CD4-positive, alpha-beta T cell treated with Interleukin-15 for 1 hour (primary cell): ENCODE measurements at places on chromosomes 1 and 21.
A peak's percentile ranks its signal among the peaks of the same experiment; 100 is the strongest.

DNA sequence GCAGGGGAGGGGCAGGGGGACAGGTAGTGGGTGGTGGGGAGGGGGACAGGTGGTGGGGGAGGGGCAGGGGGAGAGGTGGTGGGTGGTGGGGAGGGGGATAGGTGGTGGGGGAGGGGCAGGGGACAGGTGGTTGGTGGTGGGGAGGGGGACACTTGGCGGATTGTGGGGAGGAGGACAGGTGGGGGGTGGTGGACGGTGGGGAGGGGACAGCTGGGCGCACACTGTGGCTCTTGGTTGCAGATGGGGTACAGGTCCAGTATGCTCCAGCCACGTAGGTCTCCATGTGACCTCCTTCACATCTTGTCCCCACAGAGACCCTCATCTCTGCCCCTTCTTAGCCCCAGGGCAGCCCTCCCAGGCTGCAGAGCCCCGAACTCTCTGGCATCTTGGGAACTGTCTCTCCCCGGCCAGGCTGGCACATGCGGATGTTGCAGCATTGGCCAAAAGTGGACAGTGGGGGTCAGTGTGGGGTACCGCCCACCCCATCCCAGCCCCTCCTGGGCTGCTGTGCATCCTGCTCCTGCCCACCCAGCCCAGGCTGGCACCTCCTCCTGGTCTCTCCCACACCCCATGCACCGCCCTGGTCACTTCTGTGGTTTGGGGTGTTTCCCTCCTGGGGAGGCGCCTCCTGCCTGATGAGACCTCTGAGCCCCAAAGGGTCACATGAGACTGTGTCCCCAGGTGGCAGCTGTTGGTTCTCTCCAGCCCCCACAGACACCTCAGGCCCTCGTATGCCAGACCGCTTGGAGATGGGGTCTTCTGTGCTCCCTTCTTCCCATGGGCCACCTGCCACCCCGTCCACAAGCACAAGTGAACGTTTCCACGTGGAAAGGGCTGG is 7.6 kb upstream of the SLC19A1 start:
- peak; percentile 40 for DNase-seq

GRCh38 chr1:199009447-199009846 is 370.6 kb downstream of the PTPRC start:
- no peak for DNase-seq

GRCh38 chr1:168518201-168518689 is 25.6 kb downstream of the XCL2 start:
- DNase-seq = no peak

- no peak for DNase-seq
Measured at GRCh38 chr1:20058531-20058930, 11.5 kb upstream of the PLA2G5 start.

DNA sequence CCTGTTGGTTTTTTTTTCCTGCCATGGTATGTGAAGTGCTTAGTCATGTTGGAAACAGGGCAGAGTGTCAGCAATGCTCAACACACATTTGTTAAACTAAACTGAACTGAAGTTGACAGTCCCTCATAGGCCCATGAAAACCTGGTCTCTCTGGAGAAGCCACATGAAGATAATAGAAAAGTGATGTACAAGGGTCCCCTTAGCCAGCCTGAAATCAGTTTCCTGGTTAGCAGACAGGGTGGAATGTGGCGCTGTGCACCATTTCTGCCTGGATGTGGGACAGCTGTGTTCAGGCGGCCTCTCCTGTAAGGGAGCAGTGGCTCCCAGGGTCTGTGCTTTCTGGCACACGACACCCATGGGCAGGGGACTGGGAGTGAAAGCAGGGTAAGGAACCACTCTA is 9.9 kb upstream of the CHI3L1 start:
- DNase-seq = no peak

GRCh38 chr1:33358114-33358794 is 37.4 kb upstream of the A3GALT2 start:
- no peak for DNase-seq

GRCh38 chr1:147669469-147670318 is 630 bp downstream of the ACP6 start:
- DNase-seq = peak; percentile 18

DNA sequence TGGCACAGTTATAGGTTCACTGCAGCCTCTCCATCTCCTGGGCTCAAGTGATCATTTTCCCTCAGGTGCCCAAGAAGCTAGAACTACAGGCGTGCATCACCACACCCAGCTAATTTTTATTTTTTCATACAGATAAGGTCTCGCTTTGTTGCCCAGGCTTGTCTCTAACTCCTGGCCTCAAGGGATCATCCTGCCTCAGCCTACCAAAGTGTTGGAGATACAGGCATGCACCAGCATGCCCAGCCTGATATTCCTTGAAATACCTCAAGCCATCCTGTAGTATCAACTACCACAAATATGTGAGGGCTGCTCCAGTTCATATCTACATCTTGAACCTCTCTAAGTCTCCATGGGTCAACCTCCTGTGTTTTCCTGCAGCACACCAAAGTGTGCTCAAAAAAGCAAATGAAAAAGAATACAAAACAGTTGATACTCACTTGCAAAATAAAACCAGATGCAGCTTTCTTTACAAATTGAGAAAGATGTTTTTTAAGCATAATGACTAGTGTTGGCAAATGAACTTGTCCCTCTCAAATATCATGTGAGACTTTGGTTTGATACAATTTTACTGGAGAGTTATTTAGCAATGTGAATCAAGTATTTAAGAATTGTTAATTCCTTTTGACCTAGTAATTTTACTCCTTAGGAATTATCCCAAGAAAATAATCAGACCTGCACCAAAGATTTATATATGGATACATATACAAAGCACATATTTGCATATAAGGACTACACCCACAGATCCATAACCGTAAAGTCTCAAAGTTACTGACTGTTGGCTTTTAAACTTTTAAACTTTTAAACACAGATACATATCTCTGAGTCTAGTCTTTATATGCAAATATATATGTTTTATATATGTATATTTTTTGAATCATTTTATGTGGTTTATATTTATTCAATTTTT is 197.7 kb downstream of the NRIP1 start:
- DNase-seq = no peak

DNA sequence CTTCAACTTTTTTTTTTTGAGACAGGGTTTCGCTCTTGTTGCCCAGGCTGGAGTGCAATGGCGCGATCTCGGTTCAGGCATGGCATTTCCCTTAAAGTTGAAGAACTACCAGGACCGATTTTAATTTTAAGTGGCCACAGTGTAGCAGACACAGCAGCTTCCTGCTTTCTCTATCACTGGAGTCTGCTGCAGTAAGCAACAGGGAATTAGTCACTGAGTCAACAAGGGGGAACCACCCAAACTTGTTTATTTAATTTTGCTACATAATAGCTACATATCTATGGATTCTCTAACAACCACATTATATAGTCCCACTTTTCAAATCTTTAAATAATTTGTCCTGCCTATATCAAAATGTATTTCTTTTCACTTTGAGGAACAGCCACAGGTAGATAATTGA is 12.5 kb upstream of the TNNI3K start:
- DNase-seq = no peak

DNA sequence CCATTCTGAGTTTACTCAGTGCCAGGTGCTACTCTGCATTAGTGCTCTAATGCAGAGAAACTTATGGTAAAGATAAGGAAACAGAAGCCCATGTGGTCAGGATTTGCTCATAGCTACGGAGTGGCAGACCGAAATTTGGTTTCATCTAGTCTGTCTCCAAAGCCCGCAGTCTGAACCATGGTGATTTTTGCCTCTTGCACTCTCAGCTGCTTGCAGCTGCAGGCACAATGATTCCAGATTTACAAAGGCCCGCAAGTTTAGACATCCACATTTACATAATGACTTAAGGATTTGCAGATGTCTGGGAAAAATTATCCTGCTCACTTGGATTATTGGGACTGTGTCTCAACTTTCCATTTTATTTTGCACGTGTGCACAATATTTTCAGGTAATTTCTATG is 161.3 kb upstream of the KCNJ6 start:
- DNase-seq = no peak

GRCh38 chr1:181772714-181773113 is 288.8 kb downstream of the ZNF648 start:
- DNase-seq = no peak

- no peak for DNase-seq
Measured at GRCh38 chr1:3215198-3216014, 146.4 kb downstream of the PRDM16 start.

- peak; percentile 55 for DNase-seq
Measured at GRCh38 chr1:231919886-231920285, 293.3 kb downstream of the DISC1 start.

DNA sequence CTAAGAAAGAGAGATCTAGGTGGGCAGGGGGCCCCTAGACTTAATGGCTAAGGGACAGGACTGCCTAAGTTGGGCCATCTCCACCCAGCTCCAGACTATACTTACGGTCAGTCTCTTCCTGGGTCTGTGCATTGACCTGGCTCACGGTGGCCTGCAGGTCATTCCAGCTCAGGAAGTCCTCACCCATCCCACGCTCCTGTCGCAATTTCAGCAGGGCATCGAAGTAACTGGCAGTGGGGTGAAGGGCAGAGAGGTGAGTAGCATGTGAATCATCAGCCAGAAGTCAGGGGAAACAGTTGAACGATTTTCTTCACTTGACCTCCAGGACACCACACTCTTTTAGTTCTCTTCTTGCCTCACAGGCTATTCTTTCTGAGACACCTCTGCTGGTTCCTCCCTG is 20.5 kb downstream of the IQGAP3 start:
- peak; percentile 51 for DNase-seq

GRCh38 chr21:32197896-32198295 is 81.0 kb downstream of the MIS18A start:
- no peak for DNase-seq

DNA sequence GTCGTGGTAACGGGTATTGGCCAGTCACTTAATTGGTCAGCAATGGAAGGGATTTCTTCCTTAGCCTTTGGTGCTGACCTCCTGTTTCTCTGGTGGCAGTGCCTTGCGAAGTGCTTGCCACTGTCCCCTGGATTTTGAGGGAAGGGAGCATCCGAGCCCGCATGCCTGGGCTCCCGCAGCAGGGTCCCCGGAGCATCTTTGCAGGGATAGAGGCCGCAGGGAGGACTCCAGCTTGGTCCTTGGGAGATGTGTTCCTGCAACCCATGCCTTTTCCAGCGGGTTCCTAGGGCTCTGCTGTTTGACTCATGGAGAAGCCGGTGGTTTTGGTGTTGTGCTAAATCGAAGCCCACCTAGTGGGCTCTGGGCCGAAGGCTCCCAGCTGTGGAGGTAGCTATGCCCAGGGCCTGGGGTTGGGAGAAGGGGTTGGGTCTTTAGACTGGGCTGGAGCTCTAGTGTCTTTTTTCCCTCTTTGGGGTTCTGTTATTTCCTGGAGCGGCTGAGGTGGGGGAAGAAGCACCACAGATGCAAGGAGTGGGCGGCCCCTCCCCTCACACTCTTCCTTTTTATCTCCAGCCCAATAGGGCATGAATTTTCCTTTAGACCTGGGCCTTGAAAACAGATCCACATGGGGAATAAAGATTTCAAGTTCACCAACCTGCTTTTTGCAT is 39.0 kb downstream of the PIK3CD start:
- no peak for DNase-seq

DNA sequence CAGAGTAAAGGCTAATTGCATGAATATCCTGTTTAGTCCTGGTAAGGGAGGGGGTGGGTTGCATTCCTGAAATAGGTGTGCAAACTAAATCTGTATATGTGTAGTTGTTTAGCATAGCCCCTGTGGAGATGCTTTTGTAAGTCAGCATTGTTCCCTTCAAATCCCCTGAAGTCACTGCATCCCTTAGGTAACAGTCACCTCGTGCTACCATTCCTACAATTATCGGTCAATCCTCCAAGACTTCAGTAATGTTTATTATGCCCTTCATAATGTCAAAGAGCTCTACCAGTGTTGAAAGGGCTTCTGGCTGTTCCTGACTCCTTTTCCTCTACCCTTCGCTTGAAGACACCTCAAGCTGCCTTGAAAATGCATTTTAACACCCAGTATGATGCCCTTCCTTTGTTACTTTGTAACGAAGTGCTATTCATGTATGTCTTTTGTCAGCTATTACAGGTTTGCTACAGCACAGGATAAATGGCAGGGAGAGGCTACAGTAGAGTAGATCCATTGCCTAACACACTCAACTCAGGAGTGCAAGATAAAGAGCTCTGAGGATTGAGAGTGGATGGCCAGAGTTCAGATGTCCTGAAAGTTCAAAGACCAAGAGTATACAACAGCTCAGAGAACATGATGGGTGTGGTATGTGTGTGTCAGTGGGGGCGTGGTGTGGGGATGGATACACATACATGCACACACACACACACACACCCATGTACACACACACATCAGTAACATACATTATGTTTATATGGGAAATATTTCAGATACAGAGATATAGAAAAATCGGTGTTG is 27.4 kb upstream of the FOXD3 start:
- DNase-seq = no peak

DNA sequence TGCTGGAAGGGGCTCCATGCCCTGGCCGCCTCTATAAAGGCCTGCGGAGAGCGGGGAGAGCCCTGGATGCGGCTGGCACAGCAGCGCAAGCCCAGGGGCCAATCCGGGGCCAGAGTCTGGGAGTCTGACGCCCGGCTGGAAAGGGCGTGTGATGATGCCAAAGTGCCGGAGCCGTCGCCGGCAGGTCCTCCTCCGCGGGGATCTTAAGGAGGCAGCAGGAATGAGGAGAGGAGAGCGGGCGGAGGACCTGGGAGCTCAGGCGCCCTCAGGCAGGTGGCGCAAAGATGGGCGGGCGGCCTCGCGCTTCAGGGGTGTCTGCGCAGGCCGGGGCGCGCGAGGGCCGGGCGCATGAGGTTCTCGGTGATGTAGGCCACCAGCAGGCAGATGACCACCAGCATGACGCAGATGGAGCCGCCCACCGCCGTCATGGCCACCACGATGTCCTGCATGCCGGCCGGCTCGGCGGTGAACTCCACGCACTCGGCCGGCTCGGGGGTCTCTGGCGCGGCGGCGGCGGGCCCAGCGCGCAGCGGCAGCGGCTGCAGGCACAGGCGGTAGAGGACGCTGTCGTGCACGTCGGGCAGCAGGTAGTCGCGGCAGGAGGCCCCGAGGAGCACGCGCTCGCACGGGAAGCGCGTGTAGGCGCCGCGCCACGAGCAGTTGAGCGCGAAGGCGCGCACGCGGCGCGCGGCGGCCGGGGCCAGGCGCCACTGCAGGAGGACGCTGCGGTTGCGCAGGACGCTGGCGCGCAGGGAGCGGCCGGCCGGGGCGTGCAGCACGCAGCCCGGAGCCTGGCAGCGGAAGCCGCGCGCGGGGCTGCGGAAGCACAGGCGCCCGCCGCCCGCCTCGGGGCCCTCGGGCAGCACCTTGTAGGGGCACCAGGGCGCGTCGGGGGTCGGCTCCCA is 653 bp downstream of the FNDC10 start:
- DNase-seq = peak; percentile 23
